ENCODE measurements at places on chromosomes 5 and 9.

DNA sequence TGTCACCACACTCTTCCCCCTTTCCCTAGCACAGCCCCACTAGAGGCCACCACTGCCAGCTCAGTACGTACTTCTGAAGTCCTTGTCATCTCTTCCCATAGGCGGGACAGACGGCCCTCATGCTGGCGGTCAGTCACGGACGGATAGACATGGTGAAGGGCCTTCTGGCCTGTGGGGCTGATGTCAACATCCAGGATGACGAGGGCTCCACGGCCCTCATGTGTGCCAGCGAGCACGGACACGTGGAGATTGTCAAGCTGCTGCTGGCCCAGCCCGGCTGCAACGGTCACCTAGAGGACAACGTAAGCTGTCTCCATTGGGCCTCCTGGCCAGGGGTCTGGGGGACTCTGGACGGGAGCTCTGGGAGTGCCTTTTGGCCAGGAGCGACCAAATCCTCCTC, 99.4 kb upstream of the DMRT1 start:
- DNase-seq: no peak

GRCh38 chr5:96001262-96001661, 39.6 kb upstream of the ELL2 start:
- DNase-seq: no peak

DNA sequence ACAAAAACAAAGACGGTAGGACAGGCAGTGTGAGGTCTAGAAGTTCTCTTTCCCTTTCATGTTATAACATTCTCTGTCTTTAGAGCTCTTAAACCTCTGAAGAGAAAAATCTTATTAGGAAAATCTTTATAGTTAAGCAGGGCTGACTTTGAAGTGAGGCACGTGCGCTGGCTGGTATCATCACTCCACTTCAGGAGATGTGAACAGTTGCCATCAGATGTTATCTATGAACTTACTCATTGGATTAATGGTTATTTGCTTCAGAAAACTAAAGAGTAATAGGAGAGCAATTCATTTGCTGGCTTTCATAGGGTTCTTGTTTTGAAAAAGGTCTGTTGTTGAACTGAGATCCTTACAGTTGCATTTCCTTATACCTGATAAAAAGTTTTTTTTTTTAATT, 25.7 kb downstream of the LRRTM2 start:
- no peak for DNase-seq

DNA sequence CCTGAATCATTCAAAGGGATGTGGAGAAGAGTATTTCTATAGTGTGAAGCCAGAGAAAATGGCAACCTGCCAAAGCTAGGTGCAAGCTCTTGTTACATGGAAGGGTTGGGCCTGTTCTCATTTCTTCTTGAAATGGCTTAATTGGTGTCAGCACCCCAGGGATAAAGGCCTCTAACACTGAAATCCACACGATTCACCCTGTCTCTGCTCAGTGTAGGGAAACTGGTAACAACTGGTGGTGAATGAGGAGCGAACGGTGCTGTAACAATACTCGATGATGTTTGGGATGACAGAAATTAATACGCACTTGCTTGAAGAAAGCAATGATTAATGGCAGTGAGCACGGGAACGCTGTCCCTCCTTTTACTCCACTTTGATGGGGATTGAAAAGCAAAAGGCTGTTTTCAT, 16.2 kb downstream of the PBX3 start:
- DNase-seq: no peak

DNA sequence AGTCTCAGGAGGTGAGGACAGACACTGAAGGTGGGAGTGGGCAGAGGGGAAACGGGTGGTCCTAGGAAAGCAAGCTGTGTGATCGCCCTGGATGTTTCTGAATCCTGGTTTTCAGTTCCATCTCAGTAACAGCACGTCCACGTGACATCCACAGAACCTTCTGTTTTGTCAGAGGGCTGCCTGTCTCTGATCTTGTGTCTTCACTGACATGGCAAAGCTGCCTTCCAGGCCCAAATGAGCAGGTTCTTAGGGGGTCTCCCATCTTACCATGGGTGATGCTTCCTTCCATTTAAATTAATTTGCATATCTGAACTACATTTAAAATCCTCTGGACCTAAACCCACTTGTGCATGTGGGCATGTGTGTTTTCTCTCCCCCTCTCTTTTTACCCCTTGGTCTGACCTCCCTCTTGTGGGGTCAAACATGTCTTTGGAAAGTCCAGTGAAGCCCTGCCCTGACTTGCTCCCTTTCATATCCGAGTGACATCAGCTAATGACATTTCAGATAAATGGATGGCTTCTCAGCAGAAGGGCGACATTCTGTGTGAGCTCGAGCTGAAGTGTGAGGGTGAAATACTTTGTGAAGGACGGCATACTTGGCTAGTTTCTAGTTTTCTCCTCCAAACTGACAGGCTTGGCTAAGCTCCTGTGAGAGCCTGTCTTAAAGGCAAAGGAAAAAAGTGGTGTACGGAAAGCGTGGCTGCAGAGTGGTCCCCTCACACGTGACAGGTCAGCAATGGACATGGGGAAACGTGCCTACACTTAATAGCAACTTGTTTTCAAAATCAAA, 204.8 kb upstream of the S1PR3 start:
- DNase-seq: no peak

- DNase-seq: peak; percentile 89
Measured at GRCh38 chr5:135565725-135566421, 12.9 kb downstream of the CXCL14 start.

GRCh38 chr9:133477992-133478850, 678 bp downstream of the SLC2A6 start:
- DNase-seq: peak; percentile 54

GRCh38 chr9:17403539-17403938, 175.3 kb upstream of the SH3GL2 start:
- no peak for DNase-seq

DNA sequence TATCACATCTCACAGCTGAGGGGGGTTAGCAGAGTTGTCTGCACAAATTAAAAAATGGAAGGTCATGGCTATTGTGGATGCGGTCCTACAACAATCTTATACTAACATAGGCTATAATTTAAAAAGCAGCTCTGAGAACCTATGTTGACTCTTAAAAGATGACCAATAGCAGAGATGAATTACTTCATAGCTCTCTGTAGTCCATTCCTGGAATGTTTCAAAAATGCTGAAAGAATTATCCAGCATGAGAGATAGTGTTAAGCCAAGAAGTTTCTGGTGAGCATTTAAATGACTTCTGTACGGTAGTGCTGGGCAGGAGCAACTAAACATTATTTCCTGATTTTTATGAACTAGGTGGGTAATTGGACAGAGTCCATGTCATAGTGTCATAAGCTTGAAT, 218.2 kb upstream of the NUDT12 start:
- DNase-seq: no peak

DNA sequence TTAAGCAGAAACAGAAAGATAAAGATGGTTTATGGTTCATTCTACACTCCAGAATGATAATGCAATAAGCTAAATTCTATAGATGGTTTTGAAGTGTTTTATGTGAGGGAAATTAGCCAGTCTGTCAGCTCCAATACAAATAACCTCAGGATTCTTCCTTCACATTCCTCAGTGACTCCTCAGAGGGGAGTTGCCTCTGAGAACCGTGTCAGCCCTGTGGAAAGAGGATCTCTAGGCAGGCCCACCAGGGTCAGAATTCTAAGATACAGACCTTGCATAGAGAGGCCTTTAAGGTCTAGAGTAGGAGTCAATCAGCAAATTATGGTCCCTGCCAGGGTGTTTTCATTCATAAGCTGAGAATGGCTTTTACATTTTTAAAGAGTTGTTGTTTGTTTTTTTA, 26.6 kb downstream of the RUSC2 start:
- no peak for DNase-seq

GRCh38 chr9:137454597-137455358, 4.4 kb downstream of the NSMF start:
- DNase-seq: peak; percentile 71

DNA sequence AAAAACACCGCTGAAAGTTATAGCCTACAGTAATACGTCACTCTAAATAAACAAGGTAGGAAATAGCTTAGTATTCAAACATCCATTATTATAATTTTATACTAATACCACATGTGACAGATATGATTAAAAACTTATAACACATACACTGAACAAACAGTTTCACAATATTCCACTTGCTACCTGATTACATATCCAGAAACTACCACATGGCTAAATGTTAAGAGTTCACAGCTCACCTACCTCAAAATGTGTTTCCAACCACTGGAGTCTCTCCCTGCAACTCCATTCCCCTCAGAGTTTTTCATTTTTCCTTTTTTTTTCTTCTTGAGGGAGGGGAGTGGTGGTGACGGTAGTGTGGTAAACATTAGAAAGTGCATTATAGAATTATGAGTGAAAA, 12.1 kb downstream of the RICTOR start:
- DNase-seq: no peak

DNA sequence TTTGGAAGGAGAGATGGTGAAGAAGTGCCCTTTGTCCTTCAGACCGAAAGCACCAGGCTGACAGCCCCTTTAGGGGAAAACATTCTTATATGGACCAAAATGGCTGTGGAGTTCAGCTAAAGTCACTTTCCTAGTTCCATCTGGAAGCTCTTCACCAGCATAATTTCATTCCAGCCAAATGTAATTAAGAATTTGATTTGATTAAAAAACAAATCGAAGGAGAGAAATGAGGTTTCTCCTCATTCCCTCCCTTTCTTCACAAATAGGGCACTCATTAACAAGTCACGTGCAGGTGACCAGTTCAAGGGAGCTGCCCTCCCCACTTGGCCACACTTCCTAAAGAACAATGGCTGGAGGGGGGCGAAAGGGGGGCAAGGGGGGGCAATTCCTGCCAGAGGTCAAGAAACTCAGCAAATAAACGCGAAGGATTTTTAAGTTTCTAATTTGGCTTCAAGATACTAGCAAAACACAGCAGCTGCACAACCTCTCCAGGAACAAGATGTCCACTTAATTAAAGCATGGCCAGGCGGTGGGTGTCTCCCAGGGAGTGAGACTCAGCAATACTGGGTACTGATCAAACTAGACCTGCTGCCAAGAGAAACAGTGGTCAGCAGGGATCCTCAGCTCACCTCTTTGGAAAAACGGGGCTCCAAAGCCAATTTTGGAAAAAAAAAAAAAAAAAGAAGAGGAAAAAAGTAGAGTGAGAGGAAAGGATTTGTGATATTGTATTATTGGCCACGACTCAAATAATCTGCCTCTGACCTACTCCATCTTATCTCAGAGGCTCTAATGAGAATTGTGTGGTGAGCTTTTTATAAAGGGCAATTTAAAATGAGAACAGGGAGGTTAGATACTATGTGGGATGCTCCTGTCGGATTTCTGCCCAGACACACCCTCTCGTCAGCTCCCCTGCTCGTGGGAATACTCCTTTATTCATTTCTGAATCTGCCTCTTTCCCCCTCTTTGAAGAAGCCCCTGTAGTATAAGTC, 254.3 kb downstream of the ZSWIM6 start:
- no peak for DNase-seq

- no peak for DNase-seq
Measured at GRCh38 chr9:88256216-88256615, 117.9 kb upstream of the SPATA31C2 start.

DNA sequence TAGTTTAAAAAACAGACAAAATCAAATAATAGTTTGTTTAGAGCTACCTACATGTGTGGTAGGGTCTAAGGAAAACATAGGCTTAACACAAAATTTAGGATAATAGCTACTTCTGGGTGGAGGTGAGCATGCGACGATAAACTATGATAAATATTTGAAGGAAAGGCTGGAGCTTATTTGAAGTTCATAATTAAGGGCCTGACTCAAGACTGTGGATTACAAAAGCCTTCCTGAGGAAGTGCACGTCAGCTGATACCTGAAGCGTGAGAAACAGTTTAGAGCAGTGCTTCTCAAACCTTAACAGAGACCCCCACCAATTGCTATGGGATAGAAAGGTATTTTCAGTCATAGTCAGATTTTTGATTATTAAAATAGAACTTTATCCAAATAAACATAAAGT, 20.4 kb upstream of the UBLCP1 start:
- DNase-seq: no peak

GRCh38 chr5:138148811-138149210, 9.6 kb upstream of the NME5 start:
- no peak for DNase-seq

DNA sequence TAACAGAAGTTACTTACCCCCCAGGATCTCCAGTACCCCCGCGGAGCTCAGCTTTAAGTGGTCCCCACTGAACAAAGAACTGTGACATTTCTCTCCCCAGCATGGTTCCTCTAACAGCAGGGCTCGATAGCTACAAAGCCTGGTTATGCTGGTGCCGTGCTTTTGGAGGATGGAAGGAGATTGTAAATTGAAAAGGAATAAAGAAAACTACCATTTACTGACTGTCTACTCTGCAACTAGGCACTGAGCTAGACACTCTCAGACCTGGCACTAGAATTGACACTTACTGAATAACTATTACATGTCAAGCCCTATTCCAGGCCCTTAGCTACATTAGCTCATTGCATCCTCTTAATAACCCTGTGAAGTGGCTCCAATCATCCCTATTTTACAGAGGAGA, 145.3 kb downstream of the TTLL11 start:
- DNase-seq: no peak

Data from upper lobe of right lung (tissue), 1 donor.